NCI-H1092 (cell line): ENCODE measurements at places on chromosomes 4 and X.
A peak's percentile ranks its signal among the peaks of the same experiment; 100 is the strongest.

DNA sequence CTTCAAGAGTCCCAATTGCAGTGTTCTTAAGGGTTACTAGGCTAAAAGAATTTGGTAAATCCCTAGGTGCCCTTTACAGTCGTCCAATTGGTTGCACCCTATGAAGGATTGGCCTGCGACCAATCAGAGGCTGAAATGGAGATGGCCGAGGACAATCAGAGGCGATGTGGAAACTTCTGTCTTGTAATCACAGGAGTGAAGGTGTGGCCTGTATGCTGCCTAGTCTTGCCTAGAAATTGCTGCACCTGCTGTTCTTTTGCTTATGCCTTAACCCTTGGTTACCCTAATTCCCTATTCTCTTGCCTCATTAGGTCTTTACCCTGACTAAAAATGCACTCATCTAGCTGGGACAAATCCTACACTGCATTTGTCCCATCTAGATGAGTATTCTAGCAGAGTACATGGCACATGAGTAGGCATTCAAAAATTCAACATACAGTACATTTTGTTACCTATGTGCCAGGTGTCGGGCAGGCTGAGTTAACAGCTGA, 1.0 kb upstream of the DCK start:
- DNase-seq: no peak

GRCh38 chr4:82650868-82651267, 89.1 kb upstream of the TMEM150C start:
- DNase-seq: no peak

GRCh38 chr4:123397144-123398065, 810 bp downstream of the SPRY1 start:
- DNase-seq: peak; percentile 55

- DNase-seq: no peak
These were observed 14.6 kb upstream of the DCAF8L2 start for GRCh38 chrX:27575565-27575964.

- DNase-seq: no peak
These were observed 10.3 kb upstream of the ODAPH start for GRCh38 chr4:75545526-75545925.

DNA sequence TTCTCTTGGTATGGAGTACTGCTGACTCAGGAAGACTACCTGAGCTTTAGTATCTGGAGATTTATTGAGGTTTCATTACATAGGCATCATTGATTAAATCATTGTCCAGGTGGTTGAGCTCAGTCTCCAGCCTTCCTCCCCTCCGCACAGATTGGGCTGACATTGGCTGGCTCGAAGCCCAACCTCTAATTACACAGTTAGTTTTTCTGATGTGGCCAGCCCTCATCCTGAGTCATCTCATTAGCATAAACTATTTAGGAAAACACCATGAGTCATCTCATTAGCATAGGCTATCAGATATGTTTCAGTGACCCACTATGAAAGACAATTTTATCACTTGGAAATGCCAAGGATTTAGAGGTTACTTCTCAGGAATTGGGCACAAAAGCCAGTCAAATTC, 93.9 kb upstream of the ANKRD50 start:
- DNase-seq: no peak

GRCh38 chr4:32826169-32826568, 2106.0 kb downstream of the PCDH7 start:
- DNase-seq: no peak

DNA sequence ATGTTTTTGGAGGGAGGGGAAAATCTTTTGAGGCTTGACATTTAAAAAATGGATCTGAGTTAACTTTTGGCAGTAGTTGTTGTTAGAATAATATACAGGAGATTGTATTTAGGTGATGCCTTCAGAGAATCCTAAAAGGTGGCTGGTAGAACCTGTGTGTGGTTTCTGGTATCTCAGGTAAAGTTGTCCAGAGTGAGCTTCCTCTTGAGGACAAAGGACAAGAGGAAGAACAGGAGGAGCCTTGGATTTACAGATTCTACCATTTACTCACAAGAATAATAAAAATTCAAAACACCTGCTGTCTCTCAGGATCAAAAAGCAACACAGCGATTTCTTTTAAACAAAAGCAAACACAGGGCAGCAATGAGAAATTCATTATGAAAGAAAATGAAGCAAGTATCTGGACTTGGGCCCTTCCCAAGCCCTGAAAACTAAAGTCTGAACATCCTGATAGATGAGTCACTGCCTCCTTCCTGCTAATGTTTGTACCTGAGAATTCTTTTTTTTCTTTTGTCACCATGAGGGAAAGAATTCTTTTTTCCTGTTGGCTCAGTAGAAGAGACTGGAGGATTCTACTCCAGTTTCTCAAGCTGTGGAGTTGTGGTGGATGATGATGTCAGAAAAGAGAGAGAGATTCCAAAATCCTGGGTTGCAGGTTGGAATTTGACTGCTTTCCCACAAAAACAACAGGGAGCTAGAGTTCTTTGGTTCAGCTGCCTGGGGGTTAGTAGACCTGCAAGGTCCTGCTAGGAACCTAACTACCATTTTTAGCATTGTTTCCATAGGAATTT, 31.5 kb upstream of the RAPGEF2 start:
- no peak for DNase-seq

DNA sequence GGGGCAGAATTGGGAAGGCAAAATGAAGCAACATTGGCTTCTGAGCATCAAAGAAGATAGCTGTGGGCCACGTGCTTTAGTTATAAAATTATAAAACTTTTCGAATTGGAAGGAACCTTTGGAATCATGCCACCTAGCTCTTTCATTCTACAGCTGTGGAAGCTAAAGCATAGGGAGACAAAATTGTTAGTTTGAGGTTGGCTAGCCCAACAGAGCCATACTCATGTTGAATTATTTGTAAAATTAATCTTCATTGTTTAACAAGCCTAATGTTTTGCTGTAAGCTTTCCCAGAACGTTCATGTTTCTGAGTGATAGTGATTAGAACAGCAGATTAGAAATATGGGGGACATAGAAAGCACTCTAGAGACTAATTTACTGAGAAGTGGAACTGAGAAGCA, 35.9 kb downstream of the HHIP start:
- DNase-seq: no peak

DNA sequence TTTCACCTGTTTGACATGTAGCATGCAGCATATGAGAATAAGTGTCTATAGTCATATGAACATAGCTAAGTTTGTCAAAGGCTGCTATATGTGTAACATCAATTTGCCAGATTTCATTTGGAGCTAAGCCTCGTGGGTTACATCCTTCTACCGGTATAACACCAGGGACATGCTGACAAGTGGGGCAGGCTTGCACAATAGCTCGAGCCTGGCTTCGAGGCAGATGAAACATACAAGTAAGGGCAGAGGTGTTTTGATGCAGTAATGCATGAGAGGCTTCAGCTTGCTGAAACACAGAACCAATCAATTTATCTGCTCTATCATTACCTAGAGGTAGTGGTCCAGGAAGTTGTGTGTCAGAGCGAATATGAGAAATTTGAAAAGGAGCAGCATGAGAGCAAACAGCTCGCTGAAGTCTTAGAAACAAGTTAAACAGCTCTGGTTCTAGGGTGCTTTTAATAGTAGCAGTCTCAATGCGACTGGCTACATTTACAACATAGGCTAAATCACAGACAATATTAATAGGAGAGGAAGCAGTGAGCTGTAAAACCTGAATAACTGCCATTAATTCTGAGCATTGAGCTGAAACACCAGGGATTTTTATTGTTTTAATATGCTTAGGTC, 14.9 kb upstream of the UGDH start:
- DNase-seq: no peak

DNA sequence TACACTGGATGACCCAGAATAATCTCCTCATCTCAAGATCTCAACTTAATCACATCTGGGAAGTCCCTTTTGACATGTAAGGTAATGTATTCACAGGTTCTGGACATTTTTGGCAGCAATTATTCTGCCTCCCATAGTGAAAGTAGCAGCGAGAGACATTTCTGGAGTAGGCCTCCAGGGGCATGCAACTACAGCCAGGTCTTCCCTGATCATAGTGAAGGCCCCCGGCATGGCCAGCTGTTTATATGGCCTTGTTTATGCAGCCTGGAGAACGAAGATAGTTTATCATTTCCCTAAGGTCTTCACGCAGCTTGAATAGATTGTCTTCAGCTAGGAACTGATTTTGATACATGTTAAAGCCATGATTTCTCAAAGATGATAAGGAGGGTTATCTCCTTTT, 139.9 kb downstream of the RNF150 start:
- DNase-seq: no peak

GRCh38 chr4:71663780-71664179, 120.1 kb downstream of the GC start:
- no peak for DNase-seq

DNA sequence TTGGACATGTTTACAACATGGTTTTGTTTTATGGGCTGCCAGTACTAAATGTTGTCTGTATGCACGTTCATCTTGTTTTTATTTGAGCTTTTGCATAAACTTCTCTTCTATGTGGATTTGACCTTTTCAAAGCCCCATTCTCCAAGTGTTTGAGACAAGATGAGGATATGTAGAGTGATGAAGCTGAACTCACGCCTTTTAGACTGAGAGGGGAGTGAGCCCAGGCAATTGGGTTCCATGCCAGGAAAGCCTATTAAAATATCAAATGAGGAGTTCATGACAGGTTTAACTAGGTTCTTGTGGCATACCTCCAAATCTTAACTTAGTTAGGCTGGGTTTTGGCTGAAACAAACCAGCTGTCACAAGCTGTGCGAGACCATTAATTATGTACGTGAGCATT, 170.4 kb upstream of the LDB2 start:
- DNase-seq: no peak

- no peak for DNase-seq
These were observed 247.3 kb downstream of the SPATA18 start for GRCh38 chr4:52298444-52298843.

GRCh38 chr4:530017-530781, 31.2 kb downstream of the PIGG start:
- DNase-seq: no peak

DNA sequence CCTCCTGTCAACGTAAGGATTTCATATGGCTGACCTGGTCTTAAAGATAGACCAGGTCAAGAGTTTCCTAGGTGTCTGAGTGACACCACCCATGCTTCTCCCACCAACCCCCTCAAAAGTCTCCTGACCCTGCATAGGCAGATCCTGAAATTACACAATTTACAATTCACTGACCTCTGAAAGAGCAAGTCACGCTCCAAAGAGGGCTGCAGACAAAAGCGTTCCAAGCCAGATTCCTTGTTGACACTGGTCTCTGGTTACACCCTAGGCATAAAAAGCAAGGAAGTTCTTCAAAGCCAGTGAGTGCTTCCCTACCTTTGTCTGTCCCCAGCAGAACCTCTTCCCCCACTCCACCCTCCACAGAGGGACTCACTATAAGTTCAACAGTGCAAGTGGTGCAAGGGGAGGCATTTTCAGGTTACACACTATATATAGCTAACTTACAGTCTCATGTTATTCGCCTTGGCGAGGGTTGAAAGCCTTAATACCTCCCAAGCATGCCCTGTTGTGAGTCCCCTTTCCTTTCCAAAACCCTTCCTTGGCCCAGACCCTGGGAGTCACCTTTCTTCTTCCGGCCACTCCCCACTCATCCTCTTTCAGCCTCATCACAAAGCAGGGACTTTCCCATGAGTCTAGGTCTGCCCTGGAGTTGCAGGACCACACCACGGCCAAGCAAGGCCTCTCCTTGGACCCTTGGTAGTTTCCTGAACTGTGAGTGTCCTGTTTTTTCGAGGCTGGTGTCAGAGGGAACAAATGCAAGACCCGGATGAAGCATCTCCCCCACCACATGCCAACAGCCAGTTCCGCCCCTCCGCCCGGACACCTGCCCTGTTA, 58.0 kb upstream of the KLF3 start:
- peak; percentile 53 for DNase-seq
